ENCODE measurements at places on chromosomes 6 and 20.

- no peak for DNase-seq
Measured at GRCh38 chr6:38413102-38413800, 226.5 kb downstream of the BTBD9 start.

DNA sequence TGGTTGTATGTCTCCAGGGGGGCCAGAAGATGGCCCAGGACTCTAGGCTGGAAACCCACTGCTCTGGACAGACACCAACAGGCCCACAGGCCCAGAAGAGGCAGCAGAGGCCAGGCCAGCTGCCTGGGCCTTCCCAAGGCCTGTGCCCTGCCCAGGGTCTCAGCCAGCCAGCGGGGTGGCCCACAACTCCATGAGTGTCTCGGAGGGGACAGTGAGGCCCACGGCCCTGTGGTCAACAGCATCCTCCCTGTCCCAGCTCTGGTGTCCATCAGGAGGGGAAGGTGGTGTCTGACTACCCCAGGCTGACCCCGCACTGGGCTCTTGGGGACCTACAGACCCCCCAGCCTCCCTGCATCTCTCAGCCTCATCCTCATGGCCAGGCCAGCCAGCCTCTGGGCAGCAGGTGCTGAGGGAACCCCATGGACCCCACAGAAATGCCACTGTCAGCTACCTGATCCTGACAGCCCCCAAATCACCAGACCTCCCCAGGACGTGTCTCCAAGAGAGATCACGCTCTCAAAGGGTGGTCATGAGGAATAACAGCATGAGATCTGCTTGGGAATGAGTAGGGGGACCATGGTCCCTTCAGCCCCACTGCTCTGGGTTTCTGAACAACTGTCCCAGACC, 112.4 kb downstream of the NOL4L start:
- DNase-seq = no peak

- DNase-seq = no peak
Measured at GRCh38 chr6:64985726-64986125, 721.3 kb downstream of the EYS start.

- DNase-seq = no peak
Measured at GRCh38 chr20:8431538-8432434, 299.7 kb downstream of the PLCB1 start.

DNA sequence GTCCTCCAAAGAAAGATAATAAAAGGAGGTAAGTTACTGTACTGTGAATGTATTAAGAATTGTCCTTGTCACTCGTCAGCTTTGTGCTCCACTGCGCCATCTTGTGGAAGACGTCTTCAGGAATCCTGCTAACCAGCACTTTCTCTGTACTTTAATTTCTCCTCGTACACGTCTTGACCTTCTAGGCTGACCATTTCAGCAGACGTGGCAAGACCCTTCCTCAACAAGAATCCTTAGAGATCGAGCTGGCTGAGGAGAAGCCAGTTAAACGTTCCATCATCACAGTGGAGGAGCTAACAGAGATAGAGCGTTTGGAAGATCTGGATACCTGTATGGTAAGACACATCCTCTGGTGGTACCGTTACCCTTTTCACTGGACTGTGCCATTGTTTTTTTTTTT, 95.5 kb upstream of the SCGN start:
- peak; percentile 69 for DNase-seq

GRCh38 chr20:13105039-13105438, 96.3 kb downstream of the SPTLC3 start:
- DNase-seq = no peak

DNA sequence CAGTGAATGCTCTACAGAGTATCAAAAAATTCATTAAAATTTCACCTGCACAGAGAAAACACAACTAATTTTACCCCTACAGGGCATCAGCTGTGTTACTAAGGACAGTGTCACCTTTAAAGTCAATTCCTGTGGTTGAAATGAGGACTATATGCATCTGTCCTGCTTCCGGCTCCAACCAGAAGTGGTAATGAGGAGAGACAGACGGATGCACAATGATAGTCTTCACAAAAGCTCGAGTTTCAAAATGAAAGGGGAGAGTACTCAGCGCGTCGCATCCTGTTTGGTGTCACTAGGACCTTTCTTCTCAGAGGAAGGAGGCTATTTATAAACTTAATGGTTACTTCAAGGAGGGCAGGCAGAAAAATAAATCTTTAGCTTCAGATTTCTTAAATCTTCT, 86.5 kb downstream of the LYRM4 start:
- no peak for DNase-seq

All from bronchial epithelial cell (primary cell).